ENCODE measurements at places on chromosomes 3 and 15.

- DNase-seq, result no peak
Measured at GRCh38 chr3:169272532-169272931, 391.0 kb downstream of the MECOM start.

GRCh38 chr3:16239780-16240179, 25.0 kb downstream of the DPH3 start:
- DNase-seq, result no peak

- DNase-seq, result peak; percentile 9
Measured at GRCh38 chr3:176785171-176785570, 412.1 kb downstream of the TBL1XR1 start.

DNA sequence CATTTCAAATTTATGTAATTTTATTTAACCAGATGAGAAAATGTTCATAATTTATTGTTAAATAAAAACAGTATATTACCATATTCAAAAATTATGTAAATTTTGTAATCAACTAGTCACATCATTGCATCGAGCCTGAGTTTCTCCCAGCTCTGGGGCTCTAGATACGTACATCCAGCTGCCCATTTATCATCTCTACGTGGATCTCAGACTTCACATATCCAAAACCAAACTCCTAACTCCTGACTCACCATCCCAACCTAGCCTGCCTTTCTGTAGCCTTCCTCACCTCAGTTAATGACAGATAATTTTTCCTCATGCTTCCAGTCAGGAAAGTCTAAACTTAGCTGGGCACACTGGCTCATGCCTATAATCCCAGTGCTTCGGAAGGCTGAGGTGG, 194.8 kb downstream of the SSR3 start:
- DNase-seq, result no peak

DNA sequence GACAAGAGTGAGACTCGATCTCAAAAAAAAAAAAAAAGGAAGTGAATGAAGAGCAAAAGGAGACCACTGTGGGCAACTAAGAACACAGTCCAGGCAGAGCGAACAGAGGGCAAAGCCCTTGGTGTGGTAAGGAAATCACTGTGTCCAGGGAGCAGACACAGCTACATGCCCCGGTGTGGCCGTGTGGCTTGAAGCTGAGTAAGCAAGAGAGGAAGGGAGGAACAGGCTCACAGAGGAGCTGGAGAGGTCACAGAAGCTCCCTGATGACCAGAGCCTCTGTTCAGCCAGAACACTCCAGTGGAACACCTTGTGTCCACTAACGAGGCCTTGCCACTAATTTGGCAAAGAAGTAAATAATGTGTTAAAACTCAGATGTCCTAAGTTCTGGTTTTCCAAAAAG, 60.6 kb upstream of the GATA2 start:
- DNase-seq, result no peak

DNA sequence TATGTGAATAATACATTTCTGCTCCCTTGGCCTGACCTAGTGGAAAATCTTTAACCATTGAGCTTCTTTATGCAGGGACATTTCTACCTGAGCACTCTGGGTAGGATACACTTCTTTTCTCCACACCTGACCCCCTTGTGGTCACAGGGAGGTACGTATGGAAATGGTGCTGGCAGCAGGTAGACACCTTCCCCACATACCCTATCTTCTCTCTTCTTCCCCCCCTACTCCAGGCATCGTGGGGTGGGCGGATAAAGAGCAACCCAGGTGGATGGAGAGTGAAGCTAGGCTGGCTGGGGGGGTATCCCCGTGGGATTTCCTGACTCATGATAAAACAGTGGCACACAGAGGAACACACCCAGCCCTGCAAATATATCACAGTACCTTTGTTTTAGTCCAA, 312.1 kb downstream of the ARRDC4 start:
- no peak for DNase-seq

DNA sequence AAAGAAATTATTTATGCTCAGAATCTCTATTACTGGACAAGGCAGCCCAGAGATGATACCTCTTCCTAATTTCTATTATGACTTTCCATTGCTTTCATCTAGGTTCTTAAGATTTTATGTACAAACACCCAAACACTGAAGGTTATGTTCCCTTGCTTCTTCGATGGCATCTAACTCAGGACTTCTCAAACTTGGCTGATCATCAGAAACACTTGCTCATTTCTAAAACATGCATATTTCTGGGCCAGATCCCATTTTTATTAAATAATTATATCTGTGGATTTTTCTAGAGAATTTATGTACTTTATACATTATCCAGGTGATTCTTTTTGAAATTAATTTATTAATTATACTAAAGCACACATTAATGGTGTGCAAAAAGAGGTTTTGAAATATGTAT, 482.4 kb upstream of the NR2F2 start:
- no peak for DNase-seq
